ENCODE measurements at places on chromosomes 5 and 9.

DNA sequence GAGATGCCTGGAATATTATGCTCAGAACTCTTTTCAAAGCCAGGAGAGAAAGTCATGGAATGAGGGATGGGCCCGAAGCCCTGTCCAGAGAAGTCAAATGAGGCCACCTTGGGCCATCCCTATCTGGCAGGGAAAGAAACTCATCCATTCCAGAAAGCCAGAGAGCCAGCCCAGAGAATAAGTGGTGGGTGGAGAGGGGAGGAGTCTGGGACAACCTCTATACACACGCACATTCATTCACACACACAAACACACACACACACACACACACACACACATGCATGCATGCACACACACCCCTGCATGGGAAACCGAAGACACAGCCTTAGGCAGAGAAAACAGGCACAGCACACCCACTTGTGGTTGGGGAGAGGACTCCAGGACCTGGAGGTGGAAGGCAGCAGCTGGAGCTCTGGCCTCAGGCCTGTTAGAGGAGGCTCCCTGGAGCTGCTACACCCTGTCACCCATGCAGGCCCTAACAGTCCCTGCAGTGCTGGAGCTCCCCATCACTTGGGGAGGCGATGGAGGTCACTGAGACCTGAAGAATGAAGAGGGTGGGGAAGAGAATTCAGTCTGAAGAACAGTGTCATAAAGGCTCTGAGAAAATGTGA is 38.0 kb downstream of the TGFBI start:
- peaks cover 14% of the 10 kb centered on the region for H3K4me1 ChIP-seq
- no peak overlapping the region for H3K27ac ChIP-seq
- H3K36me3 ChIP-seq = no peaks in the 10 kb centered on the region
- no peak for DNase-seq
- no peaks in the 10 kb centered on the region for H3K27me3 ChIP-seq

DNA sequence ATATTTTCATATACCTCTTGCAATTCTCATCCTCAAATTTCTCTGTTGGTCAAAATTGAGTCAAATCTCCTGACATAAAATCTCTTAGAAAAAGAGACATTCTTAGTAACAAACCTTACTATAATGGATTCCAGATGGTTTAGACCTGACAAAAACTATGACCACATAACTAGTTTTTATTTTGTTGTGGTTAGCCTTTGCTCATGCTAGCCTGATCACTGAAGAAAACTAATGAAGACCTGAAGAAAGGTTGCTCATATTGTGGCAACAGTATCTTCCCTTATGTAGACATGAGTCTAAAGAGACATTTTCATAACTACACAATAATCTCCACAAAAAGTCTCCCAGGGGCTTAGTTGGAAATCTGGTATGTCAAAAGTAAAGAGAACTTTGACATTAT is 274.1 kb upstream of the TMEM161B start:
- H3K4me1 ChIP-seq = no peaks in the 10 kb centered on the region
- H3K4me3 ChIP-seq = no peak overlapping the region
- H3K36me3 ChIP-seq = no peaks in the 10 kb centered on the region
- H3K27me3 ChIP-seq = no peaks in the 10 kb centered on the region
- no peak overlapping the region for H3K27ac ChIP-seq

GRCh38 chr5:135218790-135219568 is 180.1 kb downstream of the MACROH2A1 start:
- H3K4me3 ChIP-seq = no peak overlapping the region
- H3K27ac ChIP-seq = no peak overlapping the region
- H3K4me1 ChIP-seq = no peaks in the 10 kb centered on the region
- no peak for DNase-seq
- H3K36me3 ChIP-seq = no peaks in the 10 kb centered on the region
- no peaks in the 10 kb centered on the region for H3K27me3 ChIP-seq

DNA sequence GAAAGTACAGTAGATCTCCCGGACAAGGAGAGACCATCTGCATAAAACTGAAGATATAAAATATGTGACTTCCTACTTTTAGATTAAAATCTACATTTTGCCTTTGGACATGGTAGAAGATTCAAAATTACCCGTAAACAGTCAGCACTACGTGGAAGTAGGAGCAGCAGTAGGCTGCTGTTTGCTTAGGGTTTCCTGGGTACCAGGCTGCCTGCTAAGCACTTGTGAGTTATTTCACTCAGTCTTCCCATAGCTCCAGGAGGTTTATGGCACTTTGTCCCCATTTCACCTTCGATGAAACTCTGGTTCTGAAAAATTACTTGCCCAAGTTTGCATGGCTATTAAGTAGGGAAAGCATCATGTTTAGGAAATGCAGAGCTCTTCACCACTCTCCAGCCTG is 92.6 kb downstream of the STK32A start:
- no peaks in the 10 kb centered on the region for H3K4me1 ChIP-seq
- no peaks in the 10 kb centered on the region for H3K27me3 ChIP-seq
- no peak overlapping the region for H3K27ac ChIP-seq
- H3K36me3 ChIP-seq = no peaks in the 10 kb centered on the region
- no peak overlapping the region for H3K4me3 ChIP-seq

GRCh38 chr5:37738057-37738691 is 101.7 kb downstream of the GDNF start:
- H3K4me3 ChIP-seq = no peak overlapping the region
- H3K4me1 ChIP-seq = peaks cover 3% of the 10 kb centered on the region
- no peaks in the 10 kb centered on the region for H3K27me3 ChIP-seq
- no peak overlapping the region for H3K27ac ChIP-seq
- H3K36me3 ChIP-seq = no peaks in the 10 kb centered on the region
- no peak for DNase-seq

DNA sequence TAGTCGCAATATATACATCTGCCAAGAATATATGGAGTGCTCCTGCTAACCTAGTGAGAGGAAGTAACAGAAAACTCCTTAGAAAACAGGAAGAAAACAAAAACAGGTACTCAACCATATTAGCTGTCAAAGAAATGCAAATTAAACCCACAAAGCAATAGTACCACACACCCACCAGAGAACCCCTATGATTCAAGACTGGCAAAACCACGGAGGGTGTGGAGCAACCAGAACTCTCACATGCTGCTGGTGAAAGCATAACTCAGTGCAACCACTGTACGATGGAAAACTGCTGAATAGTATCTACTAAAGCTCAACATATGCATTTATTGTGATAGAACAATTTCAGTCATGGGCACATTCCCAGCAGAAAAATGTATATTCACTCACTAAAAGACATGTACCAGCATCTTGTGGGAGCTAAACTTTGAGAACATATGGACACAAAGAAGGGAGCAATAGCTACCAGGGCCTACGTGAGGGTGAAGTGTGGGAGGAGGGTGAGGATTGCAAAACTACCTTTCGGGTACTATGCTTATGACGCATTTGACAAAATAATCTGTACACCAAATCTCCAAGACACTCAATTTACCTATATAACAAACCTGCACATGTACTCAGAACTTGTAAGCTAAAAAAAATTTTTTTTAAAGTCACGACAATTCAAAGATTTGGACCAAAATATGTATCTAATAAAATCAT is 34.0 kb downstream of the PTPN3 start:
- H3K4me3 ChIP-seq = no peak overlapping the region
- H3K27me3 ChIP-seq = no peaks in the 10 kb centered on the region
- H3K27ac ChIP-seq = no peak overlapping the region

GRCh38 chr9:13470836-13471235 is 191.3 kb upstream of the MPDZ start:
- no peak overlapping the region for H3K27ac ChIP-seq
- H3K4me1 ChIP-seq = no peaks in the 10 kb centered on the region
- H3K36me3 ChIP-seq = no peaks in the 10 kb centered on the region
- DNase-seq = no peak
- H3K27me3 ChIP-seq = no peaks in the 10 kb centered on the region
- no peak overlapping the region for H3K4me3 ChIP-seq

- no peak overlapping the region for H3K27ac ChIP-seq
- peaks cover 16% of the 10 kb centered on the region for H3K27me3 ChIP-seq
- peaks cover 21% of the 10 kb centered on the region for H3K4me1 ChIP-seq
Observed at GRCh38 chr9:136190237-136190601, 14.7 kb downstream of the LHX3 start.

DNA sequence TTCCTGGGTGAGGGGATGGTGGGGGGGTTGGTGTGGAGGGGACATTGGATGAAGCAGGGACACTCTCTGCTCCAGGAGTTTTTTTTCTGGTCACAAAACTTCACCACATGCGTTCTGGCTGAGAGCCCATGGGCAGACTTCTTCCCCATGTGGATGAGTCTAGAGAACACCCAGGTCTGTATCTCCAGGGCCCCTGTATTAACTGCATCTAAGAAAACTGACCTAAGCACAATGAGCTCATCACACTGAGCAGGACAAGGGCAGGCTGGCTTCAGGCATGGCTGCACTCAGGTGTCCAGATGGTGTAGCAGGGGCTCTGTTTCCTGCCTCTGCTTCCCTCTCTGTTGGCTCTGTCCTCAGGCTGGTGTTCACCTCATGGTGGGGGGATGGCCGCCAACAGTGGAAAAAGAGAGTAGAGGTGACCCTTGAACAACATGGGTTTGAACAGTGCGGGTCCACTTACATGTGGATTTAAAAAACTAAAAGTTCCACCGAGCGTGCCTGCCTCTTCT is 85.3 kb upstream of the STC2 start:
- no peak overlapping the region for H3K27ac ChIP-seq
- no peak overlapping the region for H3K4me3 ChIP-seq
- no peaks in the 10 kb centered on the region for H3K36me3 ChIP-seq
- no peak for DNase-seq
- H3K4me1 ChIP-seq = no peaks in the 10 kb centered on the region
- H3K27me3 ChIP-seq = no peaks in the 10 kb centered on the region

GRCh38 chr5:55742778-55743177 is 4.9 kb downstream of the DDX4 start:
- H3K4me3 ChIP-seq = no peak overlapping the region
- H3K27me3 ChIP-seq = no peaks in the 10 kb centered on the region
- no peak overlapping the region for H3K27ac ChIP-seq
- DNase-seq = no peak
- no peaks in the 10 kb centered on the region for H3K4me1 ChIP-seq

DNA sequence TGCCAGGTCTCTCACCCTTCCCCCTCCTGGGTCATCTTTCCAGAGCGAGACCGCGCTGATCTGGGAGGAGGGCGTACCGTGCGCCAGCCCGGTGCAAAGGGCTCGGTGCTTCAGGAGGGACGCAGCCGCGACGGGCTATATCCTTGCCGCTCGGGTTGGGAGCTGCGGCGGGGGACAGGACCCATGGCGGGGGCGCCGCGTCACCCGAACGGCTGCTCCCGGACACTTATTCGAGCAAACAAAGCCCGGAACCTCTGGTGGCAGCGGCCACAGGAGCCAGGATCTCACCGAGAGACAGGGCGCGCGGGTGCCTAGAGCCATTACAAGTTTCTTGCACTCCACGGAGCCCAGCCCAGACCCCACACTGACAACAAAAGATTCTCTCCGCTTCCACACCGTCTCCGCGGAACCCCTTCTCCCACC is 1.3 kb downstream of the SEMA6A start:
- no peaks in the 10 kb centered on the region for H3K36me3 ChIP-seq
- peak; percentile 85 for DNase-seq
- H3K27ac ChIP-seq = peak overlapping the region; percentile 80
- peaks cover 9% of the 10 kb centered on the region for H3K27me3 ChIP-seq

DNA sequence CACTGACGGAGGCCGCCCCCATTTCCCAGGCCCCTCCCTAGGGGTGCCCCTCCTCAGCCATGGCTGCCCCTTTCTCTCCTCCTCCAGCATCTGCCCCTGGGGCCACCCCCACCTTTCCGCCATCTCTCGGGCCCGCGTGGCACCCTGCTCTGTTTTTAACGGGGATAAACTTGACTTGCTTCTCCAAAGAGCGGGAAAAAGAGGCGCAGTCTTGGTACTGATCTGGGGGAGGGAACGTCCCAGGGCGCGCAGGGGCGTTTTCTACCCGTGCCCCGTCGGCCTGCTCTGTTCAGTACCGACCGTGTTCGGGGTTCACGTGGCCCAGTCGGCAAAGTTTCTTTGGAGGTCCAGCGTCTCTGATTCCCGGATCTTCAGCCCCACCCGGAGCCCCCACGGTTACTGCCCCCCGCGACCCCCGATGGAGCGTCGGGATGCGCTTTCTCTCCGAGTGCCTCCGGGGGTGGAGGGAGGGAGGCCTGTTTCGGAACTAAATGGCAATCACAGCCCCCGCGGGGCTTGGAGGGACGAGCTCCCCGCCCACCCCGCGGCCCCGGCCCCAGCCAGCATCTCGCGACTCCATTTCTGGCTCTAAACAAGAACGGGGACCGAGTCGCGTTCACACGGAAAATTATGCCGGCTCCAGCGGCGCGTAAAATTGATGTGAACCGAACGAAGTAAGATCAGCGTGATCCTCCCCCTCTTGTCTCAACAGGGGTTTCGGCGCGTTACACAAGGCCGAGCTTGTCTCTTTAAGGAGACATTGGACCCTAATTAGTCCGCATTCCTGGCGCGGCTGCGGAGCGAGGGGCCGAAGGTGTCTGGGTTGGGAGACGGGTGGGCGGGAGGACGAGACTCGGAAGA is 1.1 kb upstream of the TLE4 start:
- H3K4me1 ChIP-seq = peaks cover 26% of the 10 kb centered on the region
- H3K4me3 ChIP-seq = peak overlapping the region; percentile 58
- H3K27me3 ChIP-seq = no peaks in the 10 kb centered on the region
- peak; percentile 89 for DNase-seq

DNA sequence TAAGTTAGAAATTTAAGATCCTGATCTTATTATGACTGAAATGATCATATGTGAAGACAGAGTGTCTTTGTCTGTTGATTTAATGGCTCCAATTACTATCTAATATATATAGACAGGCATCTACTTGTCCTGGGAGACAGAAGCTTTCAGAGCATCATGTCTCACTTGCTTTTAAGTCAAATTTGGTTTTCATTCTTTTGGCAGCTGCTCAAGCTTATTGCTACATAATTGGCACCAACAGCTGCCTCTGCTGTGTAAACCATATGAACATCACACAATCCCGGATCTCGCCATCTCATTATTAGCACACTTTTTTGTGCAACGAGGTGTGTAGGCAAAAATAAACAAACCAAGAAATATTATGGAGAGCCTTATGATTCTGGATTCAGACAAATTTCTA is 1717.9 kb downstream of the EFNA5 start:
- no peak overlapping the region for H3K4me3 ChIP-seq
- no peak overlapping the region for H3K27ac ChIP-seq
- DNase-seq = no peak
- no peaks in the 10 kb centered on the region for H3K4me1 ChIP-seq

- no peaks in the 10 kb centered on the region for H3K27me3 ChIP-seq
- no peak overlapping the region for H3K4me3 ChIP-seq
- no peaks in the 10 kb centered on the region for H3K36me3 ChIP-seq
- peaks cover 62% of the 10 kb centered on the region for H3K4me1 ChIP-seq
- no peak for DNase-seq
Observed at GRCh38 chr9:93465855-93466254, 12.5 kb upstream of the FAM120AOS start.
